ENCODE measurements at places on chromosomes 2 and 18.

DNA sequence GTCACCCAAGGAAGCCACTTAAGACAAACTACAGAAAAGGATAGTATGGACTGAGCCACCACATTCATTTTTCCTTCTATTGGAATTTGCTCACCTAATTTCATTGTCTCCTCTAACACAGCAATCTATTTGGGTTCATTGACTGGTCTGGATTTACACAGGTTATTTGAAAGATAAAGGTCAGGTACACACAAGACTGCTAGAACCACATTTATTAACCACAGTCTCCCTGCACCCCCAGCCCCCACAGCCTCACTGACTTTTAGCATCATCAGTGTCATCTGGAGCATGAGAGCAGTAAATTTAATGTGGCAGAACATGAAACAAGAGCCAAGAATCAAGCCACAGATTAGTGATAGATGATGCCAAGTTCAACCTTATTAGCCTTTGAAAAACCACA lies 226.9 kb upstream of the GYPC start:
- no peak for DNase-seq

DNA sequence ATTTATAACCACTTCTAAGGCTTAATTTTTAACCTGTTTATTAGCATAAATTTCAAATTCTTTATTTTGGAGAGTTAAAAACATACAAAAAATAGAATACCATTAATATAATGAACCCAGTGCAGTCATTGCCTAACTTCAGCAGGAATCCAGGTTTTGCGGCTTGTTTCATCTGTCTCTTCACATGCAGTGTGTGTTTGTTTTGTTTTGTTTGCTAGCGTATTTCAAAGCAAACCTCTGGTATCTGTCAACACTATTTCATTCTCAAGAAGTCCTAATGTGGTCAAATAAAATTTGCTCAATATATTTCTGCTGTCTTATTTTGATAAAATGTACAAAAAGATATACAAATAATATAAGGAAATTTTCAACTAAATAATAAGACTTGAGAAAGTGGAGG lies 328.5 kb downstream of the AGPS start:
- no peak for DNase-seq

DNA sequence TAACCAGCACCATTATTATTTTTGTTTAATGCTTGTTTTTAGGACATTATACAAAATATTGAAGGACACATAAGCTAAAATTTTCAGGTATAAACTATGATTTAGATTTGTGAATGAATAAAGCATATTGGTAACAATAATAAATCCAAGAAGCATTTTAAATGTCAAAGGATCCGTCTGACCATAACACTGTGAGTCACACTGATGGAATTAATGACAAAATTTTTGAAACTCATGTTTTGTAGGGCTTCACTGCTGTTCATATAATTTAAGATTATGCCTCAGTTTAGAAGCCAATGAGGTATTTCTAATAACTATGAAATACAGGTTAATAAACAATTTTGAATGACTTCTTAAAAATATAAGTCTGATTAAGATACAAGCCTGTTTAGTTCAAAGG lies 124.6 kb downstream of the TMEFF2 start:
- no peak for DNase-seq

- DNase-seq, result no peak
Measured at GRCh38 chr2:156852210-156852609, 405.3 kb upstream of the GALNT5 start.

DNA sequence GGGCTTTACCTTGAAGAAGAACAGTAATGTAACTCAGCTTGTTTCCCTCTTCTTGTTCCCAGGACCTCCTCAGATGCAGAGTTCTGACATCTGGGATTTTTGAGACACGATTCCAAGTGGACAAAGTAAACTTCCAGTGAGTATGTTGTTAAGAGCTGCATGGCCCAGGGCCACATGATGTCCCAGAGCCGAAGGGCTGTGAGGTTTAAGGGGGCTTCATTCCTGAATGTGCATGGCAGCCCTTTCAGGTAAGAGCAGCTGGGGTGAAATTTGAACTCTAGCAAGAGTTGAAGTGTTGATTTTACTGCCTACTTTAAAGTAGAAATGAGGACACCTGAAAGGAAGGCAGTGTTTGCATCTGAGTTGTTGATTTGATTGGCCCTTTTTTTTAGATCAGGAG lies 13.3 kb downstream of the CHMP1B start:
- DNase-seq, result no peak

- no peak for DNase-seq
Measured at GRCh38 chr18:36697905-36698304, 130.9 kb downstream of the TPGS2 start.

- peak; percentile 2 for DNase-seq
Measured at GRCh38 chr2:160651416-160652200, 158.0 kb upstream of the RBMS1 start.

GRCh38 chr2:9918275-9918674 lies 33.2 kb upstream of the GRHL1 start:
- DNase-seq, result no peak

- DNase-seq, result peak; percentile 21
Measured at GRCh38 chr2:45951025-45951727, 299.7 kb downstream of the PRKCE start.

GRCh38 chr2:119245076-119245840 lies 21.6 kb downstream of the STEAP3 start:
- no peak for DNase-seq

- no peak for DNase-seq
Measured at GRCh38 chr2:47403609-47404193, 745 bp downstream of the MSH2 start.

DNA sequence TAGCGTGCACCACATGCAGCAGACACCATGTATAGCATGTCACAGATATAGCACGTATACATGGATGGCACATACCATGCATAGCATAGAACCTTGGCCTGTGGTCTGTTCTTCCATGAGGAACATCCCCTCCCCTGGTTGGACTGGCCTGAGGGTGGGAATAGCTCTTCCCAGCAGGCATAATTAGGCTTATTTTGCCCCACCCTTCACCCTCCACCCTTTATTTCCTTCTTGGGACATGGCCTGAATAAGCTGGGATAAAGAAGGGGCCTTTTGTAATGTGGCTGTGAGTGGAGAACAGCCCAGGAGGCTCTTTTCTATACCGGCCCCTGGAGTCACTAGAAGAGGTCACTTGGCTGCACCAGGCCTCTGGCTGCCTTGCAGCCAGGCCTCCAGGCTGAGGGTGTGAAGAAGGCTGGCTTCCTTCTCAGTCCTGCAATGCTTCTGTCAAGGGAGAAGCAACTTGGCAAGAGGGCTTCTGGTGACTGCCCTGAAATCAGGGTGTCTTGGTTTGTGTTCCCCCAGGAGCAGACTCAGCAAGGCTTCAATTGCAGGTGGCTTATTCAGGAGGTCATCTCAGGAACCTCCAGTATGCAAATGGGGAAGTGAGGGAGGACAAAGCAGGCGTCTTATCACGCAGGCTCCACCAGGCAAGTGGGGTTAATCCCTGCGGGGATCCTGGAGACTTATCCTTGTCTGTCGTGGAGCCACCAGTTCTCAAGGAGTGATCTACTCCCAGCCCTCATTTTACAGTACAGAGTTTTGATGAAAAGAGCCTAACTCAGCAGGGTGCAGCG lies 68.2 kb downstream of the HS6ST1 start:
- DNase-seq, result no peak

GRCh38 chr2:68544811-68545210 lies 77.4 kb downstream of the APLF start:
- DNase-seq, result no peak

- no peak for DNase-seq
Measured at GRCh38 chr2:154374416-154374815, 324.1 kb upstream of the KCNJ3 start.

DNA sequence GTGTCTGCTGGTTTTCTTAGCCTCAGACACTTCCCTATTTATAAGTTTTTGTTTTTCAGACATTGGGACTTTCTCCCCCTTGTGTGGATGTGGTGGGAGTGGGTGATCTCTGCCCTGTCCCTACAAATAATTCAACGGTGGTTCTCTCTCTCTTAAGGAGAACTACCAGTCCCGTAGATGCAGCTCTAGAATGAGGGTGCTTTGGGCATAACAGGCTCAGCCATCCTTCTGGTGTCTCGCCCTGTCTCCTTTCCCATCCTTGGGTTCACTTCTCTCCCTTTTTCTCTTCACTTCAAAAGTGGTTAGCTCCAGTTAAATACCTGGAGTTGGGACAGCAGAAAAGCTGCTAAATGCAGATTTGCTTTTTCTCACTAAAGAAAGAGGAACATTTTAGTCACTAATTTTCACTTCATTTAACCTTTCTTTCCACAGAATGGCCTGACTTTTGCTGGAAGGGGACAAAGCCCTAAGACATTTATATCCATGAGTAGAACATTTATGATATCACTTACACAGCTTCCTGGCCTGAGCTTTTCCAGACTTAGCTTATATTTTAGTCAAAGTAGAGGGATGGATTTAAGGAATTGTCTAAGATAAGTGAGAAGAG lies 121.2 kb upstream of the CXCR4 start:
- no peak for DNase-seq

DNA sequence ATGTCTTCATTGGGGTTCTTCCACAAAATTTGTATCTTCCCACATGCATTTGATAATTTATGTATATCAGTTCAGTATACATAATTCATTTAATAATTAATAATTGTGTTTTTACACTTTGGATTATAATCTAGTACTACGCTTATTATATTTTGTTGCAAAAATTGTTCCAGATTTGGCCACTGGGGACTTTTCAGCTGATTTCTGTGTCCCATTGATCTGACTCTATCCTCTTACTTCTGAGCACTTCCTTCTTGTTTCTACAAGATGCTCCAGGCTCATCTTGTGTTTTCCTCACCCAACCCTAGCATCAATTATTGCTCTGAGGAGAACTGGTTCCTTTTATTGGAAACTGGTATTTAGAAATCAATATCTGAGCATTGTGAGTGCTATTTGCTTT lies 215.3 kb upstream of the CDH19 start:
- DNase-seq, result no peak

GRCh38 chr18:54957296-54957832 lies 1.9 kb downstream of the CCDC68 start:
- DNase-seq, result no peak

GRCh38 chr2:78734221-78734620 lies 291.3 kb upstream of the REG3G start:
- no peak for DNase-seq

- DNase-seq, result no peak
Measured at GRCh38 chr2:9997936-9998335, 45.4 kb upstream of the KLF11 start.

- no peak for DNase-seq
Measured at GRCh38 chr2:4900242-4900641, 791.9 kb upstream of the SOX11 start.

DNA sequence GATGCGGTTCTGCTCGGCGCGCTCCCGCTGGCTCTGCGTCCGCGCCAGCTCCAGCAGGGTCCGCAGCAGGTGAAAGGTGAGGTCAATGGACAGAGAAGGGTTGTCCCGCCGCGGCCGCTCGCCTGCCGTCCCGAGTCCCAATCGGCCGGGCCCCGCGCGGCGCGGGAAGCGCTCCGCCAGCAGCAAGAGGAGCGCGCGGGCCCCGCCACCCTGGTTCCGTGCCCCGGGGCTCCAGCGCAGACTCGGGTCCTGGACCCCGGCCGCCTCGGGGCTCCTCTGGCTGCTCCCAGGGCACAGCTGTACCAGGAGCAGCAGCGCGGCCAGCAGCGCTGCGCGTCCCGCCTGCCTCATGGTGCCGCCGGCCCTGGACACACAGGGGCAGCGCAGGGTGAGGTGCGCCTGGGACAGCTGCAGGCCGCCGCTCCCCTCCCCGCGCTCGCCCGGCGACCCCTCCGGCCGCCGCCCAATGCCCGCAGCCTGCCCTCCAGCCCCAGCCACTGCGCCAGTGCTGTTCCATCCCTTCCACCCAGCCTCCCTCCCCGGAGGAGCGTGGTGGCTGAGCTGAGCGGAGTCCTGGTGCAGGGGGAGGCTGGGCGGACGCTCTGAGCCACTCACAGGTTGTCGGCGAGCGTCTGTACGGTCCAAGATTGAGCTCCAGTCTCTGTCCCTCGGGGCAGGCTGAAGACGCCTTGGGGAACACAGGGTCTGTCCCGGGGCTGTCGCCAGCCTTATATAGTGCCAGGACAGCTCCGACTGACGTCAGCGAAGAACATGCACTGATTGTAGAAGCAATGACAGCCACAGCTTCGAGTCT lies 493 bp downstream of the UCN start:
- no peak for DNase-seq

DNA sequence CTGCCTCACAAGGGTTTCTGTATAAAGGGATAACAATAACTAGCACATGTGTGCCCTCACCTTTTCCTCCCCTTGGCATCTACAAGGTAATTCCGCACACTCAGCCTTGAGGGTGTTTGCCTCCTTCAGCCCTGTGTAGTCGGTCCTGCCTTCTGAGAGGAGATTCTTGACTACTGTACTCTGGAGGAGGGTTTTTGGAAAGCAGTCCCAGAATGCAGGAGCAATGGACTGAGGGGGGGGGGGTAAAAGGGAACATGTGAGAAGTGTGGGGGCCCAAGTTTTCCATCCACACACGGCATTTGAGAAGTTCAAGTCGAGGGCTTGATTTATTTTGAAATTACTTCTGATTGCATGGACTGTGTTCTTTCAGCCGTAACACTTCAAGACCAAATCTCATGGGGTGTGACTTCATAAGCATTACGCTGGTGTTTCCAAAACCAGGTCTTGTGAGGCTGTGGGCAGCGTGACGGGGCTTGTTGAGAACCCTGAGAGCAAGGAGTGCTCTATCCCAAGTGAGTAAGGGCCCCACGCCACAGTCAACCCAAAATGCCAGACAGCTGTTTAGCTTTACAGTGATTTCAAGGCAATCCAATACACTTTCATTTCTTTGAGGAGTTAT lies 198.7 kb upstream of the MEIS1 start:
- no peak for DNase-seq

DNA sequence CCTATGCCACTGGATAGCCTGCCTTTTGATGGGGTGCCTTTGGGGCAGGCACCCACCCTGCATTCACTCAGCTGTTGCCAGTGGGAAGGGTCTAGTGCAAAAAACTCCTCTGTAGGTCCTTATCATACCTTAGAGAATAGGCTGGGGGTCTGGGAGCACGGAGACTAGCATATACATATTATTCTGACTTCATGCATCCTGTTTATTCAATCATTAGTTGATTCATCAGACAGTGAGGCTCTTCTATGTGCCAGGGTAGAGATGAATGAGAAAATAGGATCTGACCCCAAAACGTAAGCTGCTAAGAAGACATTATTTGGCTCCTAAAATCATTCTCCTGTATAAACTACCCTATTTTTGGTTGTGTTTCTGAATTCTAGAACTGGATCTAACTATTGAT lies 153.3 kb downstream of the TPGS2 start:
- no peak for DNase-seq

GRCh38 chr18:39365836-39366485 lies 1800.4 kb upstream of the CELF4 start:
- DNase-seq, result no peak

DNA sequence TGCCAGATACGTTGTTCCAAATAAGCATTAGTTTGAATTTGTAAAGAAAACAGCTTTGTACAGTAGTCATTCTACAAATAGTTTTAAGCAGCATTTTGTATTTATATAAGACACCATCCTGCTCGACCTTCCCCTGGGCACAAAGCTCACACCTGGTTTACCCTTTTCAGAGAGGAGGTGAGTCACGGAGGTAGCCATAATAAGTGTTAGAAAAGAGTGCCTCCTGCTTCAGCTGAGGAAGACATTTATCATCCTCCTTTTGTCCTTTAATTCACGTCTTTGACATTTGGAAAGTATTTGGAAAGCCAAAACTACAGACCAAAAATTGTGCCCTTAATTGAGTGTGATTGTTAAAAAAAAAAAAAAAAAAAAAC lies 6.8 kb downstream of the RAB12 start:
- no peak for DNase-seq

- no peak for DNase-seq
Measured at GRCh38 chr18:6747646-6748045, 18.1 kb downstream of the ARHGAP28 start.

- DNase-seq, result peak; percentile 76
Measured at GRCh38 chr18:48545757-48546321, 7.0 kb downstream of the CTIF start.
